ENCODE measurements at places on chromosomes 1 and 21.

GRCh38 chr1:98129491-98129890 is 208.7 kb upstream of the DPYD start:
- H3K27ac ChIP-seq = no peak overlapping the region
- H3K4me3 ChIP-seq = no peak overlapping the region
- no peak for DNase-seq
- no peaks in the 10 kb centered on the region for H3K27me3 ChIP-seq
- H3K36me3 ChIP-seq = no peaks in the 10 kb centered on the region

GRCh38 chr1:44407430-44408211 is 2.6 kb downstream of the RNF220 start:
- H3K36me3 ChIP-seq = no peaks in the 10 kb centered on the region
- no peak overlapping the region for H3K27ac ChIP-seq

DNA sequence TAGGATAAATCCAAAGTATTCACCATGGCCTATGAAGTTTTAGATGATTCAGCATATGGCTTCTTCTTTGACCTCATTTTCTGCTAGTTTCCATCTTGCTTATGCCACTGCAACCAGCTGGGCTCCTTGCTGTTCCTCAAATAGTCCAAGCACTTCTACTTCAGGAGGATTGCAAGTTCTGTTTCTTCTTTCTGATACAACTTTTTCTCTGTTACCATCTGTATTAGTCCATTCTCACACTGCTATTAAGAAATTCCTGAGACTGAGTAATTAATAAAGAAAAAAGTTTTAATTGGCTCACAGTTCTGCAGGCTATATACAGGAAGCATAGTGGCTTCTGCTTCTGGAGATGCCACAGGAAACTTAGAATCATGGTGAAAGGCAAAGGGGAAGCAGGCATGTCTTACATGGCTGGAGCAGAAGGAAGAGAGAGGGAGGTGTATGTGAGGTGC is 20.3 kb downstream of the PTGS2 start:
- no peak overlapping the region for H3K27ac ChIP-seq
- H3K27me3 ChIP-seq = no peaks in the 10 kb centered on the region
- H3K4me1 ChIP-seq = no peaks in the 10 kb centered on the region
- H3K4me3 ChIP-seq = no peak overlapping the region
- H3K36me3 ChIP-seq = no peaks in the 10 kb centered on the region

- no peak for DNase-seq
- H3K27ac ChIP-seq = no peak overlapping the region
- no peak overlapping the region for H3K4me3 ChIP-seq
- no peaks in the 10 kb centered on the region for H3K36me3 ChIP-seq
- no peaks in the 10 kb centered on the region for H3K27me3 ChIP-seq
Observed at GRCh38 chr1:230120289-230120920, 53.4 kb downstream of the GALNT2 start.

DNA sequence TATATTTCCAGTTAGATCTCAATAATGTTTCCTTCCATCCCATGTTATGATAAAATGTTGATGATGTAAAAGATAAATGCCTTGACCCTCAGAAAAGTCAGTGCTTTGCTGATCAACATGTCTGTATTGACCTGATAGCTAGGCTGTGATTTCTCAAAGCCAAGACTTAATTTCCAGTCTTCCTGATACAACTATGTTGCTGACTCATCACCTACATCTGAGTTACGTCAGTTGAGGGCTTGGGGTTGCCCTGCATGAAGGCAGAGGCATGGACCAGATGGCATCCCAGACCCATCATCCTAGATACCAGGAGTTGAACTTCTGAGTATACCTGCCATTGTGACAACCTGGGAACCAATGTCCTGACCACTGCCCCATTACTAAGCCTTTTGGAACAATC is 4.8 kb downstream of the LCE1D start:
- no peak overlapping the region for H3K4me3 ChIP-seq
- no peak for DNase-seq
- H3K36me3 ChIP-seq = no peaks in the 10 kb centered on the region
- no peaks in the 10 kb centered on the region for H3K27me3 ChIP-seq

- no peak overlapping the region for H3K4me3 ChIP-seq
- H3K4me1 ChIP-seq = no peaks in the 10 kb centered on the region
- DNase-seq = no peak
- no peaks in the 10 kb centered on the region for H3K36me3 ChIP-seq
- no peaks in the 10 kb centered on the region for H3K27me3 ChIP-seq
Observed at GRCh38 chr1:152348447-152348846, 11.4 kb downstream of the FLG2 start.

DNA sequence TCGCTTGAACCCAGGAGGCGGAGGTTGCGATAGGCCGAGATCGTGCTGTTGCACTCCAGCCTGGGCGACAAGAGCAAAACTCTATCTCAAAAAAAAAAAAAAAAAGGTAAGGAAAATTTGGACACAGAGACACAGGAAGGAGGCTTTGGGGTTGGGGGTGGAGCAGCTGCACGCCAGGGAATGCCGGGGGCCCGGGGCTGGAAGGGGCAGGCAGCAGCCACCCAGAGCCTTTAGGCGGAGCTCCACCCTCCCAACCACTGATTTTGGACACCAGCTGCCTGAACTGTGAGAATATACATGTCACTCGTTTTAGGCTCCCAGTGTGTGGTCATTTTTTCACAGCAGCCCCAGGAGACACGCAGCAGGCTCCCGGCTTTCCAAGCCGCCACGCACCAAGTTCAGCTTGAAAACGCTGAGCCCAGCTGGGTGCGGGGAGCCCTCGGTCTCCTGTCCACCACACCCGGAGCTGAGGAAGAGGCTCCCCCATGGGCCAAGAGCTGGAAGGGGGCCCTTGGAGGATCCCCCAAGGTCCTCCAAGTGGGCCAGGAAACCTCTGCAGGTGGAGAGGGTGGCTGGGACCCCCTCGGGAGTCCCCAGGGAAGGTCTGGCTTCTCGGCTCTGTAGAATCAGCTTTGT is 5.9 kb upstream of the FAAP20 start:
- H3K36me3 ChIP-seq = no peaks in the 10 kb centered on the region
- peaks cover 4% of the 10 kb centered on the region for H3K4me1 ChIP-seq
- H3K4me3 ChIP-seq = no peak overlapping the region
- no peaks in the 10 kb centered on the region for H3K27me3 ChIP-seq
- DNase-seq = no peak

- no peak overlapping the region for H3K27ac ChIP-seq
- no peaks in the 10 kb centered on the region for H3K27me3 ChIP-seq
- no peaks in the 10 kb centered on the region for H3K4me1 ChIP-seq
- DNase-seq = no peak
- no peak overlapping the region for H3K4me3 ChIP-seq
- H3K36me3 ChIP-seq = no peaks in the 10 kb centered on the region
Observed at GRCh38 chr1:205879974-205880373, 30.0 kb upstream of the PM20D1 start.

GRCh38 chr1:28104866-28105467 is 16.6 kb upstream of the EYA3 start:
- H3K27ac ChIP-seq = no peak overlapping the region
- DNase-seq = peak; percentile 94
- H3K27me3 ChIP-seq = no peaks in the 10 kb centered on the region
- no peaks in the 10 kb centered on the region for H3K4me1 ChIP-seq
- peak overlapping the region; percentile 24 for H3K4me3 ChIP-seq
- no peaks in the 10 kb centered on the region for H3K36me3 ChIP-seq

- no peaks in the 10 kb centered on the region for H3K27me3 ChIP-seq
- peak; percentile 57 for DNase-seq
- no peak overlapping the region for H3K4me3 ChIP-seq
- H3K36me3 ChIP-seq = no peaks in the 10 kb centered on the region
- H3K4me1 ChIP-seq = peaks cover 16% of the 10 kb centered on the region
- no peak overlapping the region for H3K27ac ChIP-seq
Observed at GRCh38 chr1:57067863-57068262, 102.0 kb upstream of the C8B start.

- H3K4me3 ChIP-seq = no peak overlapping the region
- no peak overlapping the region for H3K27ac ChIP-seq
- no peak for DNase-seq
- no peaks in the 10 kb centered on the region for H3K4me1 ChIP-seq
Observed at GRCh38 chr1:61397935-61398334, 315.6 kb downstream of the NFIA start.

- no peaks in the 10 kb centered on the region for H3K4me1 ChIP-seq
- H3K36me3 ChIP-seq = no peaks in the 10 kb centered on the region
- no peak overlapping the region for H3K4me3 ChIP-seq
- DNase-seq = no peak
- H3K27me3 ChIP-seq = no peaks in the 10 kb centered on the region
Observed at GRCh38 chr1:64212031-64212430, 8.6 kb downstream of the UBE2U start.

DNA sequence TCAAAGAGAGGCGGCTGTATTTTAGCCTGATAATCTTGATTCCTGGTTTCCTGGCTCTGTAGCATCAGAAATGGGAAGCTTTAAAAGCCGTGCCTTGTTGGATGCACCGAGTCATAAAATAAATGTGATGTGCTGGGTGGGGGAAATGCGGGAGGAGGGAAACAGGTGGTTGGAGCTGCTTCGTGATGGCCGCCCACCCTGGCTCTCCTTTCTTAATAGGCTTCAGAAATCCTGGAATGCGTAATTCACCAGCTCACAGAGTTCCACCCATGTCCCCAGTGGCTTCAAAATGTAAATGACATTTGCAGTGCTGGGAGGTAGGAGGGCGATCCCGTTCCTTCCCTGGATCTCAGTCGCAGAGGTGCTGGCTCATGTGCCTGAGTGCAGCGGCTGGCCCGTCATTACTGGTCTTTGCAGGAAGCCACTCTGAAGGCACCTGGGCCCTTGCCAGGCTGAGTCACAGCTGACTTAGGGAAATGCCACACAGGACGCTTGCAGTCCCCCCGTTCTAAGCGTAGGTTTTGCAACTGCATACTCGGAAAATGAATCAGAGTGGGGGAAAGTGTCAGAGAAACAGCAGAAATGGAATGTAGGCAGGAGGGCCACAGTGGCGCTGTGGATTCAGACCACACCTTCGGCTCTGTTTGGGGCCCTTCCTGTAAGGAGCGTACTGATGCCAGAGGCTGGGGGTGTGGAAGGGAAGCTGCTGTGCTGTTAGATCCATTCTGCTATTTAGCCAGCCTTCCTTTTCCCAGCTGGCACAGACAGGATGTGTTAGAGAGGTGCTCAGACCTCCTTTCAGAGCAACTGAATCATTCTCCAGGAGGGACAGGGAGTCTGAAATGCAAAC is 37.6 kb downstream of the GALNT2 start:
- peaks cover 45% of the 10 kb centered on the region for H3K4me1 ChIP-seq
- DNase-seq = peak; percentile 94
- H3K4me3 ChIP-seq = no peak overlapping the region
- peak overlapping the region; percentile 92 for H3K27ac ChIP-seq

DNA sequence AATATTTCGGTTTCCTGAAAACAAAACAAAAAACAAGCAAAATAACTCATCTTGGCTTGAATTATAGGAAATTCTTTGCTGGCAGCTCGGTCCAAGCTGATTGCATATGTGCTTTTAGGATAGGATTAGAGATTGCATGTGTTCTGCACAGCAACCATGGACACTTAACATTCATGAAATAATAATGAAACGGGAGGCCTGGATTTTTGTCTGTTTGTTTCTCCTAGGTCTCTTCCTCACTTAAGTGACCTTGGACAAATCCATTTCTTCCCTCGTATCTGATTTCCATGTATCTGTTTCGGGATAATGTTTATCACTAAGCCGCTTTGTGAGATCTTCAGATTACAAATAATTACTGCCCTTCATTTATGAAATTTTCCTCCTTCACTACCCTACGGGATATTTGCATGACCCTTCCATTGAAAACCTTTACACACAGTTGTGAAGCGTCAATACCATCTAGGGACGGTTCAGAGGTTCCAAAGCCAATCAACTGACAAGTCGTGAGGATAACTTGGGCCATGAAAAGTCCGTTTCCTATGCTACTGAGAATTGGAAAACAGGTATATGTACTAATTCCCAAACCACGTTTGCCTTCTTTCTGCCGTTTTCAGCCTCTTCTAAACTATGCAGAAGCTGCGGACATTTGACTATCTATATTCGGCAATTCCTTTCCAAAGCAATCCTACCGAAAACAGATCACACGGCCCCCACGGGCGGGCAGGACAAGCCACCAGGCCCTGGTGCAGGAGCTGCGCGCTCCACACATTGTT is 1.3 kb upstream of the H3-3A start:
- H3K36me3 ChIP-seq = peaks cover 4% of the 10 kb centered on the region
- peak; percentile 37 for DNase-seq

DNA sequence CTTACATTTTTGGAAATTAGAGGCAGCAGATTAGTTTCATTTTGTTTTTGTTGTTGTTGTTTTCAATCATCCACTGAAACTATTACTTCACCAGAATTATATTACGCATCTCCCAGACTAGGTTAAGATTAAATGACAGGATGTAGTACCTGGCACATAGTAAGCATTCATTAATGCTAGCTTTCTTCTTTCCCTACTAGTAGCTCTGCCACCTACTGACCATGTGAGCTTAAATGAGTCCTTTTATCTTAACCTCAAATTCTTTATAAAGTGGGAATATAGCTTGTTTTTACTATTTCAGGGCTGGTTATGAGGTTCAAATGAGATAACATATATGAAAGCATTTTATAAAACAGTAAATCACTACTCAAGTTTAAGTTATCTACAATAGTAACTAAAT is 10.2 kb upstream of the ASPM start:
- no peaks in the 10 kb centered on the region for H3K36me3 ChIP-seq
- no peak for DNase-seq
- H3K27ac ChIP-seq = no peak overlapping the region
- H3K4me3 ChIP-seq = no peak overlapping the region

DNA sequence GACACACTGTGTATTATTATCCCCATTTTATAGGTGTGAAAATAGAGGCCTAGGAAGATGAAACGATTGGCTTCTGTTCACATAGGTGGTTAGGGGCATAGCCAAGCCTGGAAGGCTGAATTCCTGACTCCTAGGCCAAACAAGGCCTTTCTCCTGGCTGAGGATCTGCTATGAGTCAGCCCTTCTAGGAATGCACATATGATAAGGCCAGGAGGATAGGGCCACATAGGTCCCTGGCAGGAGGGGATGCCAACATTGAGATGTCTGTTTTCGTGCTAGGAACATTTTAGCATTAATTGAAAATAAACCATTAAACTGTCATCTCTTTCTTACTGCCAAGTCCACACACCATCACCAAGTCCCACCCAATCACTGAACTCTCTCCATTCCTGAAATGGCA is 9.2 kb downstream of the CSMD2 start:
- H3K36me3 ChIP-seq = no peaks in the 10 kb centered on the region
- DNase-seq = no peak
- no peak overlapping the region for H3K4me3 ChIP-seq
- H3K27me3 ChIP-seq = no peaks in the 10 kb centered on the region
- H3K4me1 ChIP-seq = no peaks in the 10 kb centered on the region

GRCh38 chr1:240109920-240110636 is 18.4 kb downstream of the FMN2 start:
- H3K27me3 ChIP-seq = no peaks in the 10 kb centered on the region
- H3K4me3 ChIP-seq = no peak overlapping the region
- no peak for DNase-seq
- H3K4me1 ChIP-seq = no peaks in the 10 kb centered on the region

Data from small intestine (tissue), 16 donors.